ENCODE measurements at places on chromosomes 1 and 21.
A peak's percentile ranks its signal among the peaks of the same experiment; 100 is the strongest.

GRCh38 chr1:115524236-115524635 is 117.5 kb upstream of the VANGL1 start:
- no peak for ATAC-seq

DNA sequence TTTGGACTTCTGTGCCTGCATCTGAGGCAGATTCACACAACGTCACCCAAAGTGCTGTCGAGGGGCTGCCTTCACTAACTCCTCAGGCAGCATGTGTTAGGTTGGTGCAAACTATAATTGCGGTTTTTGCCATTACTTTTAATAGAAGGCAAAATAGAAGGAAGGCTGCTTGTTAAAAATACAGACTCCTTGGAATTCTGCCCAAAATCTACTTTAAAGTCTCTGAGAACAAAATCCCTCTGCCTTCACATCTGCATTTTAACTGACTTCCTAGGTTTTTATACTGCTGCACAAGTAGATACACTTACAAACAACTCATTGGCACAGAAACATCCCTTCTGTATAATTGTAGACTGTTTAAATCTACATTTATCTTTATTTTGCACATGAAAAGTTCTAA is 41.3 kb upstream of the SLC19A2 start:
- no peak for ATAC-seq

- peak; percentile 8 for ATAC-seq
Measured at GRCh38 chr1:169048043-169048442, 58.4 kb upstream of the ATP1B1 start.

DNA sequence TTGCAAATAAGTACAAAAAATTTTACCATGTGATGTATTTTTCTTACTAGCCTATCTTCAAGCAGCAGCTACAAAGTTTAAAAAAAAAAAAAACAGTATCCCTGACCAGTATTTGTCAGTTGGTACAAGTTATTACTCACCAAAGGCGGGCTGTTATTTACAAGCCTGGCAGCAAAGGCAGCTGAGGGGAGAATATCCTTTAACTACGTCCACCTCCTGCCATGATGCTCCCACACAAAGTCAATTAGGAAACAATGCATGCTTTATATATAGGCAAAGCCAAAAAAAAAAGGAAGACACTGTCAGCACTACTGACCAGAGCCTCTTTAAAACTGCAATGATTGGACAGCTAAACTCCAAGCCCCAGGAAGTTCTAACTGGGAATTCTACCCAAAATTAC is 13.7 kb downstream of the PSMA5 start:
- ATAC-seq = no peak

- ATAC-seq = no peak
Measured at GRCh38 chr1:18752409-18752808, 107.1 kb downstream of the TAS1R2 start.

Data from activated T-helper 17 cell treated with anti-CD3 and anti-CD28 coated beads, Interleukin-2, amount 50 U/mL, for 72 hours (primary cell).